A549 (cell line): ENCODE measurements at places on chromosomes 2 and 18.

GRCh38 chr2:164542581-164543021 is 78.7 kb downstream of the GRB14 start:
- peak; percentile 30 for DNase-seq

GRCh38 chr2:43748333-43748732 is 25.5 kb upstream of the DYNC2LI1 start:
- no peak for DNase-seq

DNA sequence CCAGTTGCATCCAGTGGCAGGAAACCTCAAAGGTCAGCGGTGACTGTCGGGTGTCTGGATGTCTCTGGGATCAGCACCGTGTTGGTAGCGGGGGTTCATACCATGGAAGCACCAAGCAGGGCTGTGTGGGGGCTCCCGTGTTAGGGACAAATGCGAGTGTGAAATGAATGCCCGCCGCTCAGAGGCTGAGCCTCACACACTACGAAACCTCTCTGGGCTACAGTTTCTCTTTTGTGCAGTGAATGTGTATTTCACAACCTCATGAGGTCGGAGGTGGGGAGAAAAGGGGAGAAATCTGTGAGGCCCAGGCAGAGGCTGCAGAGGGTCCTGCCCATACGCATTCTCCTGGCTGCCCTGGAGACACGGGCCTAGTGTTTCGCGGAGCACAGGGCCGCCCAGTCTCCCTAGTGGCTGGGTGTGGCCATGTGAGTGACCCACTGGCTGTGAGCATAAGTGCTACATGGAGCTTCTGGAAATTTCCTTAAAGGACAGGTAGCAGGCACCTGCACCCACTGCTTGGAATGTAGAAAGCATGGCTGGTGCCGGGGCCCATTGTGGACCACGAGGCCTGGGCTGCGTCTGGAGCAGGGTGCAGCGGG is 138.0 kb upstream of the GLI2 start:
- no peak for DNase-seq

- DNase-seq: no peak
These were observed 2.9 kb downstream of the TGOLN2 start for GRCh38 chr2:85324639-85325465.

GRCh38 chr2:54074606-54075341 is 40.6 kb upstream of the ACYP2 start:
- DNase-seq: no peak

GRCh38 chr2:26892922-26893524 is 45.1 kb downstream of the DPYSL5 start:
- no peak for DNase-seq

- DNase-seq: no peak
These were observed 30.0 kb upstream of the RAB1A start for GRCh38 chr2:65159906-65160305.

- DNase-seq: no peak
These were observed 63.3 kb downstream of the FAM228A start for GRCh38 chr2:24238158-24238557.

- DNase-seq: no peak
These were observed 27.3 kb upstream of the SPOPL start for GRCh38 chr2:138474100-138474825.

DNA sequence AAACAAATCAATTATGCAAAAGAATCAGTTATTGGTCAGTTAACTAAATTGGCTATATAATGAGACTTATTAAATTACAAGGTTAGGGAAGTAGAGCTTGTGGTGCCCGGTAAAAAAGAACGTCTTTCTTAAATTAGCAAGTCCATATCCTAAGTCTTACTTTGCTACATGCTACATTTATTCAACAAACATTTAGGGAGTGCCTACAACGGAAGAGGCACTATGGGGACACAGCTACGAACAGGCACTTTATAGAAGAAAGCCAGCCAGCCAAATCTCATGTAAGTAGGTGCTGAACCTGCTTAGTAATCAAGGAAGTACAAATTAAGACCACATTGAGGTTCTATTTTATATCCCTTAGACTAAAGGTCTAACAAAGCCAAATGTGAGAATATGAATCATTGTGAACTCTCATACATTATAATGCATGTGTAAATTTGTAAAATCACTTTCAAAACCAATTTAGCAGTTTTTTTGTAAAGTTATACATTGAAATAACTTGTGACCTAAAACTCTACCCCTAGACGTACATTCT is 59.9 kb downstream of the PDK1 start:
- no peak for DNase-seq

- DNase-seq: no peak
These were observed 20.7 kb downstream of the FARP2 start for GRCh38 chr2:241376808-241377207.

DNA sequence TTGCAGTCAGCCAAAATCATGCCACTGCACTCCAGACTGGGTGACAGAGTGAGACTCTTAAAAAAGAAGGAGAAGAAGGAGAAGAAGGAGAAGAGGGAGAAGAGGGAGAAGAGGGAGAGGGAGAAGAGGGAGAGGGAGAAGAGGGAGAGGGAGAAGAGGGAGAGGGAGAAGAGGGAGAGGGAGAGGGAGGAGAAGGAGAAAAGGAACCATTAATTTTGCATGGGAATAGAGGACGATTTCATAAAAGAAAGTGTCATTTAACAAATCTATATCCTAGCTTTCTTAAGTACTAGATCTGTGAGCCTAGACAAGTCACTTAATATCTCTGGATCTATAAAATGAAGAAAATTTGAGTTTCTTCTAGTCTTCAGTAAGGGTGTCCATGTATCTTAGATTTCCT is 9.6 kb downstream of the NOL10 start:
- no peak for DNase-seq

GRCh38 chr2:58334414-58334813 is 93.3 kb upstream of the FANCL start:
- no peak for DNase-seq
